ENCODE measurements at places on chromosomes 3 and 15. TPM values are rescaled to one million over a fixed set of nuclear protein-coding genes. Genes with fewer than 3 reads are reported as not detected.
A peak's percentile ranks its signal among the peaks of the same experiment; 100 is the strongest.

IQCH gene
- 0.83 TPM for total RNA-seq

GRCh38 chr3:129657261-129658046, 51.0 kb upstream of the PLXND1 start:
- no peak for DNase-seq
- no peaks in the 10 kb centered on the region for H3K27me3 ChIP-seq
- H3K4me1 ChIP-seq: peaks cover 23% of the 10 kb centered on the region
- no peak overlapping the region for H3K4me3 ChIP-seq
- H3K27ac ChIP-seq: no peak overlapping the region
- H3K36me3 ChIP-seq: peaks cover 15% of the 10 kb centered on the region

DNA sequence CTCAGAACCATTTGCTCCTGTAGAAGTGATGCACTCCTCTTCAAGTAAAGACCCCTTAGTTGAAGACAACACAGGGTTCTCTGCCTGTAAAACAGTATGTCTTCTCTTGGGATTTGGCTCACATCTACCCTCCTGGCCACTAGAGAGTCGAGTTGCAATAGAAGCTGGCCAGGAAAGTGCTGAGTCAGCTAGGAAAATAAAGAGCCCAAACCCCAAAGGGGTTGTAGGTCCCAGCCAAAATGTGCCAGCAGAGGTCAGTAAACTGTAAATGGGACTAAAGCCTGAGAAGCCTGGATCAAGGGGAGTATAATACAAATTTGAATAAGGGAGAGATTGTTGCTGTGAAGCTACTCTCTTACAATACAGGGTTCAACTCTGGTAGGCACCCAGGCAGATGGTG, 37.2 kb upstream of the THBS1 start:
- no peaks in the 10 kb centered on the region for H3K36me3 ChIP-seq
- H3K4me3 ChIP-seq: no peak overlapping the region
- DNase-seq: peak; percentile 14
- H3K27me3 ChIP-seq: no peaks in the 10 kb centered on the region
- peaks cover 8% of the 10 kb centered on the region for H3K4me1 ChIP-seq
- no peak overlapping the region for H3K27ac ChIP-seq

PROS1 gene
- 45.6 TPM for total RNA-seq

Measured in esophagus muscularis mucosa (tissue), 4 donors.